NCI-H1105 treated with DMSO at 0.1 percent for 48 hours (cell line): ENCODE measurements at places on chromosomes 6 and 20.

DNA sequence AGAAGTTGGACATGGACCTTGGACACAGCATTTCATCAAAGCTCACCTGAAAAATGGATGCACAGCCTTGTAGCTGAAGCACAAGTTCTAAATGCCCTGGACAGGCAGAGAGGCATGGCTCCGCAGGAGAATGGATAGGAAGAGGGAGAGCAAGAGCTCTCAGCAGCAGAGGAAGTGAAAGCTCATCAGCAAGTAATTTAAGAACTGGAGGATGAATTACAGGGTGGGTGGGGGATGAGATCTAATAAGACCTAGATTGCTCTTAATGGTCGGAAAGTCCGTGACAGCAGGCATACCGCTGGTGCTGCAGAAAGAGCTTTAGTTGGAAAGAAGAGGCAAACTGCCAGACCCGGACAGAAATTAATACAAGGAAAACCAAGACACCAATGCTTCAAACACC is 37.3 kb upstream of the SAYSD1 start:
- DNase-seq: no peak

- DNase-seq: no peak
These were observed 3.0 kb downstream of the TCEA2 start for GRCh38 chr20:64065974-64066343.

GRCh38 chr6:24476631-24477030 is 12.7 kb downstream of the GPLD1 start:
- DNase-seq: no peak

DNA sequence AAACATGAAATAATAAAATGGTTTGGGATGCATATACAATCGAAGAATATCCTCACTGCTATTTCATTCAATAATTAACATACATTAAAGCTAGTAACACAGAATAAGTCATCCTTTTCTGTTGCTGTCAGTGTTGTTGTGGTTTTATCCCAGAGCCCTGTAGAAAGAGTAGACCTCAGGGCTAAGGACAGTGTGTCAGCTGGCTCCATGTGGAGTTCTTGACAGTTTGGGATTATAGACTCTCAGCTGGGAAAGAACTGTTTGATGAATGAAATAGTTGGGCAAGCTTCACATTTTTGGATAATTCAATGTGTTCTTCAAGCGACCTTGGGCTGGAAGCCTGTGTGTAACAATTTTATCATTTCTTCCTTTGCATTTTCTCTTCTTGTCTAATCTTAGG is 10.1 kb downstream of the UTRN start:
- DNase-seq: no peak

DNA sequence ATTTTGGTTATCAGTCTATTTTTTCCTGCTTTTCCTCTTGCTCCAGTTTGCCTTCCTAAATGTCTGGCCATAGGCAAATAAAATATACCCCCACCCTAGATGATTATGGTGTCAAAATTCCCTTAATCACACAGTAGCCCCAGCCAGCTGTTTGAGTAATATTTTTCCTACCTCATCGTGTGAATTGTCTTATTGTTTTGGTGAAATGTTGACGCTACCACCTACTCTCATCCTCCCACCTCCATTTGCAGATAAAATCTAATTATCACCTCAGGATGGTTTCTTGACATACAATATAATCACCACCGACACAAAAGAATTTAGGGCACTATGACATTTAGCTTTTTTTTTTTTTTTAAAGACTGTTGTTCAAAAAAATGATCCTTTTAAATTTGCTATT is 44.1 kb upstream of the FUCA2 start:
- DNase-seq: no peak

GRCh38 chr20:40241596-40242343 is 447.3 kb downstream of the MAFB start:
- no peak for DNase-seq

GRCh38 chr6:107124934-107125348 is 9.6 kb upstream of the BEND3 start:
- no peak for DNase-seq

GRCh38 chr6:52529311-52529710 is 47.5 kb downstream of the TRAM2 start:
- DNase-seq: no peak

GRCh38 chr20:20063941-20064702 is 11.8 kb downstream of the CFAP61 start:
- DNase-seq: no peak

GRCh38 chr6:149225370-149225769 is 92.1 kb upstream of the TAB2 start:
- DNase-seq: no peak

DNA sequence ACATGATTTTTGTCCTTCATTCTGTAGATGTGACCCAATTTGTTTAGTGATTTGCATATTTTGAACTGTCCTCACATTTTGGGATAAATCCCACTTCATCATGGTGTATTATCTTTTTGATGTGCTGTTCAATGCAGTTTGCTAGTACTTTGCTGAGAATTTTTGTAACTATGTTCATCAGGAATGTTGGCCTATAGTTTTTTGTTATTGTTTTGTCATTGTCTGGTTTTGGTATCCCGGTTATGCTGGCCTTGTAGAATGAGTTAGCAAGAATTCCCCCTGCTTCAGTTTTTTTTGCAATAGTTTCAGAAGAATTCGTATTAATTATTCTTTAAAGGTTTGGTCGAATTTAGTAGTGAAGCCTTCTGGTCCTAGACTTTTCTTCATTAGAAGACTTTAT is 11.9 kb downstream of the KIF25 start:
- no peak for DNase-seq
